CD8-positive, alpha-beta memory T cell (primary cell): ENCODE measurements at places on chromosomes 2 and 18.

DNA sequence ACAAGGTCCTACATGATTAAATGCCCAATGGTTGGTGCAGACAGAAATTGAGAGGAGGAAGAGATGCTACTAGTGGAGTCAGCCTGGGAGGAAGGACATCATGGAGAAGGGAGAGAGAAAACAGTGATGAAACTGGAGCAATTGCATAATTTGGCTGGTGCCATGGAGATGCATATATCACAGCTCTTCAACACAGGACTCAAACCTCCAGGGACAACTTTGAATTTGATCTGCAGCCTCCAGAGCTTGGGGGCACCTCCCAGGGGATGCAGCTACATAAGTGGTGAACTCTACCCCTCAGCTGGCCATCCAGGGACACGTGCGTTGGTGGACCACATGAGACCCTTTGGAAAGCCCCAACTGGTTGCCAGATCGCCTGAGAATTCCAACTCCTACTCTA, 80.4 kb downstream of the CTAGE1 start:
- no peak for DNase-seq

DNA sequence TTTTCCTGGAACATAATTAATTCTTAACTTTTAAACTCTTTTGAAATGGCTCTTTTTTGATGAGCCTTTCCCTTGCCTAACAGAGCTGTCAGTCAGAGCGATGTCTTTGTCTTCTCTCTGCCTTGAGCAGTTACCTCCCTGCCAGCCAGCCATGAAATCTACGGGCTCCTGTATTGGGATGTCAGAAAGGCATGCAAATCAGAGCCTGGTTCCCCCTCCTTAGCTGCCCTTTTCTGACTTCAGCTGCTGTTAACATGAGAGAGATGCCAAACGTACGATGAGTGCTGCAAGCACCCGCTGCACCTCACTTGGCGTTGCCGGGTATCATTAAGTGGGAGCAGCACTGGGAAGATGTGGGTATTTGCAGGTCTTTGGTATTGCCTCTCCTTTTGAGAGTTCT, 131.4 kb upstream of the BOD1L2 start:
- no peak for DNase-seq

DNA sequence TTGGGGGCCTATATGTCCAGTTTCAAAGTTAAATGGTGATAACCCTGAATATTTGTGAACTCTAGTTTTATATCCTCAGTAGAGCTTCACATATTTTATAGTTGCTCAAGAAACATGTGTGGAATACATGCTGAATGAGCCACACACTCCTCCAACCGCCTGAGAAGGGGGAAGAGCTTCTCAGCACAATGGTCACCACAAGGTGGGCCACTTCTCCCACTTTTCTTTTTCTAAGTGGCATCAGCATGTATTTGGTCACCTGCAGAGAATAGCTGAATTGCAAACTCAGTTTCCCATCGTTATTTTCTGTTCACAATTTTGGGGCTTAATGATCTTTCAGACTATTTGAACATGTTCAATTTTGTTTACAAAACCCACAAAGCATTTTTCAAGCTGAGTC, 340.5 kb downstream of the PARD3B start:
- DNase-seq = no peak

- no peak for DNase-seq
These were observed 45.2 kb upstream of the GLS start for GRCh38 chr2:190835303-190835930.

DNA sequence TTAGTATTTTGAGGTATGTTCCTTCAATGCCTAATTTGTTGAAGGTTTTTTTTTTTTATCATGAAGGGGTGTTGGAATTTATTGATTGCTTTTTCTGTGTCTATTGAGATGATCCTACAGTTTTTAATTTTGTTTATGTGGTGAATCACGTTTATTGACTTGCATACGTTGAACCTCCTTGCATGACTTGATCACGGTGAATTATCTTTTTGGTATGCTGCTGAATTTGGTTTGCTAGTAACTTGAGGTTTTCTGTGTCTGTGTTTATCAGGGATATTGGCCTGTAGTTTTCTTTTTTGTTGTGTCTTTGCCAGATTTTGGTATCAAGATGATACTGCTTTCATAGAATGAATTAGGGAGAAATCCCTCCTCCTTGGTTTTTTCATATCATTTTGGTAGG, 23.9 kb downstream of the CLIP4 start:
- DNase-seq = no peak

- no peak for DNase-seq
These were observed 234.5 kb downstream of the RBM43 start for GRCh38 chr2:151027151-151027550.

GRCh38 chr2:161990741-161991140, 83.3 kb downstream of the DPP4 start:
- no peak for DNase-seq

DNA sequence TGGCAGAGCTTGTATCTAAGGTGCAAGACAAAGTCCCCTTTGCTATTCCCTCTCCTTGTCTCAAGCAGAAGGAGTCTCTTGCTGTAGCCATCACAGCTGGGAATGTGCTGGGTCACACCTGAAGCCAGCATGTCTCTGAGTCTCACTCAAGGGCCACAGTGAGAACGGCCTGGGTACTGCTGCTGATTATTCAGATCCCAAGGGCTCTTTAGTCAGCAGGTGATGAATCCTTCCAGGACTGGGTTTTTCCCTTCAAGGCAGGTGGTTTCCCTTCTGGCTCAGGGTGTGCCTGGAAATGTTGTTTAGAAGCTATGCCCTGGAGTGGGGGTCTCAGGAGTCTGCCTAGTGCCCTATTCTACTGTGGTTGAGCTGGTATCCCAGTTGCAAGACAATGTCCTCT, 356.3 kb downstream of the PARD3B start:
- no peak for DNase-seq

- no peak for DNase-seq
These were observed 66.9 kb downstream of the LTBP1 start for GRCh38 chr2:33013684-33014110.

DNA sequence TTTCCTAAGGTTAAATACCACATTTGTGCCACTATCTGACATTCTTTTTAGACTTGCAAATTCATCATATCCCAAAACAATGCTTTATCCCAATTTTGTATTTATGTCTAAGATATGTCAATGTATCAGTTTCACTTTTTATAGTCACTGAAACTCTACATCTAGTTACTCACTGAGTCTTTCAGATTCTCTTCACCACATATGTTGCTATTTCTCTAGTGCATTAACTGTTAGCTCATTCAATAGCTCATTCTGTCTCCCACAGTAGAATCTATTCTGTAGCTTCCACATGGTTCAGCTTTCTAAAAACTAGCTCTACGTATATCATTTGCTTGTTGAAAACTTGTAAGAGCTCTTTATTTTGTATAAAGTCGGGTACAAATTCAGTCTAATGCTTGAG, 1420.6 kb upstream of the NXPH2 start:
- DNase-seq = no peak

GRCh38 chr2:175619179-175620045, 382.7 kb downstream of the LNPK start:
- no peak for DNase-seq

DNA sequence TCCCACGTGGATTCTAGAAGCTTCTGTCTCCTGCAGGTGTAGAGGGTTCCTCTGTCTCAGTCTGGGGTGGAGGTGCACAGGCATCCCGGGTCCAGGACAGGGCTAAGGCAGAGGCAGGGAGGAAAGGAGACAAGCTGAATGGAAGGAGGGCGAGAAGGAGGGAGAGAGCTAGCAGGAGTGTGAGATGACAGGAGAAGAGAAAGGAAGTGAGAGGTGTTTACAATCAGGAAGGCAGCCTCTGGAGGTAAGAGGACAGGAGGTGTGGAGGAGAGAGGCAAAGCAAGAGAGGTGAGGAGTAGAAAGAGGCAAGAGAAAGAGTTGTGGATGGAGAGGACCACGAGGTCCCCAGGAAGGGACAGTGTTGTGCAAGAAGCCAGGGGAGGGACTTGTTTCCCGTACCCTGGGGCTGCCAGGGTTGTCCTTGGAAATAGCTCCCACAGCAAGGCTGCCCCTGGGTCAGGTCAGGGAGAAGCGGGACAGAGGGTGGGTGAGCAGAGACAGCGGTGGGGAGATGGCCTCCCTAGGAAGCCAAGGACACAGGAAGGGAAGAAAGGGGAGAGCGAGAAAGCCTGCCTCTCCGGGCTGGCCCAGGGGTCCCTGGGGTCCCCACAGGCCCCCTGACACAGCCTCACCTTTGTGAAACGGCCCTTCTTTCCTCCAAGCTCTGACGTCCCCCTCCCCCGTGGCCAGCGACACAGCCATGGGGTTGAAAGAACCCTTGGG, 136.9 kb downstream of the CYP26B1 start:
- DNase-seq = no peak

DNA sequence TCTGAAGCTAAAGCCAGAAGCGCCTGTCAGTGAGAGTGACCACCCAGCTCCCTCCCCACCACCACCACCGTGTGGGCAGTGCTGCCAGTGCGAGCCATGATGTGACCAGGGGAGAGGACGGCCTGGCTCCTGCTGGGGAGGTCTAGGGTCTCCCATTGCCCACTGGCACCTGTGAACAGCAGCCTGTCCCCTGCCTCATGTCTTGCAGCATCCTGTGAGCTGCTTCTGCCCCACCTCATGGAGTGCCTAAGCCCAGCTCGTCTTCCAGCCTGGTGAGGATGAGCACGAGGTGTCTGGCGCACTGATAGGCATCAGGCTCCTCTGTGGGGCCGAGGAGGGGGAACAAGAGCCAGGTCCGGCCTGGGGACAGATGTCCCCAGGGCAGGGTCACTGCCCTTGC, 61.4 kb downstream of the FAM168B start:
- DNase-seq = no peak

GRCh38 chr18:70232261-70232660, 26.8 kb upstream of the RTTN start:
- DNase-seq = no peak

DNA sequence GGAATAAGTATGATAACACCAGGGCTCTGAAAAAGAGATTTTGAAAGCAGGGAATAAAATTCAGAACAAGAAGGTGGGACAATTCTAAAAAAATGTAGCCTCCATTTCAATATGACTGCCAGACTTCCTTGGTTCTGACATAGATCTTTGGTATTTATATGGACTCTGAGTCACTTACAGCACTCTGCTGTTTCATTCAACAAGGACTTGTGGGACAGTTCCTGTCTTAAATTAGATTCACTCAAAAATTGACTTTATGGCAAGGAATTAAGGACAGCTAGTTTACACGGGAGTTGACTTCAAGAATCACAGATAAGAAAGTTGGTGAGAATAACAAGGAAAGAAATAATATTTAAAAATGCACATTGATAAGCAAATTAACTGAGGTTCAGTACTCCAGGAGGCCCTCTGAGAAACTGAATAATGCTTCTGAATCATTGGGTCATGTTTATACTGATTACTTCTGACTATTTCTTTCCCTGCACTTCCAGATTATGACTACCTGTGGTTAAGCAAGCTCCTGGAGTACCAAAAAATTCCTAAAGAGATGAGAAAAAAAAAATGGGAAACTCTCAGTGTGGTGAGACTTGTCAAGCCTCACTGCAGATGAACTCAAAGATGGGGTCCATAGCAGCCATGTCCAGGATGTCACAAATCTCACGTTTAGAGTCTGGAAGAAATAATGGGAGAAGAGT, 828.3 kb upstream of the PIK3C3 start:
- DNase-seq = no peak

DNA sequence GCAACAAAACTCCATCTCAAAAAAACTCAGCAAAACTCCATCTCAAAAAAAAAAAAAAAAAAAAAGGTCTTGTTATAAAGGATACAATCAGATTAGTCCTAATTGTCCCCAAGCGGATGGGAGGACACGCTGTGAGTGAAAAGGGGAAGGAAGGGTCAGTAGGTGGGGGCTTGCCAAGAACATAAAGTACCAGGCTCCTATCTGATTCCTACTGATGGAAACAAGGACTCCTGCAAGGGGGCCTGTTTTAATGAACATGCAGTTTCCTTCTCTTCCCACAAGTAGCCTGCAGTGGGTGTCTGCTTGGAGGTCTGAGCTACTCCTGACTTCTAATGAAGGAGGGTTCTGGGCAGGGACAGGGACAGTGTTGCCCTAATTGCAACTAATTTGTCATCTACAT, 7.9 kb downstream of the SCG2 start:
- no peak for DNase-seq

- DNase-seq = no peak
These were observed 205.6 kb downstream of the FAM210A start for GRCh38 chr18:13520741-13521140.

GRCh38 chr2:239839306-239839705, 185.8 kb downstream of the NDUFA10 start:
- DNase-seq = no peak

DNA sequence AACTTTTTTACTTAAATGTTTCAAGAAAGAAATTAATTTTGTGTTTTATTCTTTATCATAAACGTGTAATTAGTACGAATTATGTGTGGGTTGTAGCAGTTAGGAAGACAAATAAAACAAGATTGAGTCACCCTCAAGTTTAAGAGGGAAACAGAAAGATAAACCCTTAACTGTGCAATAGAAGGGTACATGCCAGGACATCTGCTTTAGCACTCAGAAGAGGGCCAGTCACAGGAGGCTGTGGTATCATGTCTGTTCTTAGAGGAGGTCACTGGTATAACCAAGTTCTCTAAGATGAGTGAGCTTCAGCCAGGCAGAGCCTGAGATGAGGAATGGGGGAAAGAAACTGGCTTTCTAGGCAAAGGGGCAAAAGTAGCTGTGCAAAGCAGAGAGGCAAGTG, 42.4 kb upstream of the GRHL1 start:
- no peak for DNase-seq

- no peak for DNase-seq
These were observed 32.6 kb downstream of the PPP1R1C start for GRCh38 chr2:182018218-182018617.

- peak; percentile 54 for DNase-seq
These were observed 38.8 kb upstream of the BMP10 start for GRCh38 chr2:68909793-68910674.

DNA sequence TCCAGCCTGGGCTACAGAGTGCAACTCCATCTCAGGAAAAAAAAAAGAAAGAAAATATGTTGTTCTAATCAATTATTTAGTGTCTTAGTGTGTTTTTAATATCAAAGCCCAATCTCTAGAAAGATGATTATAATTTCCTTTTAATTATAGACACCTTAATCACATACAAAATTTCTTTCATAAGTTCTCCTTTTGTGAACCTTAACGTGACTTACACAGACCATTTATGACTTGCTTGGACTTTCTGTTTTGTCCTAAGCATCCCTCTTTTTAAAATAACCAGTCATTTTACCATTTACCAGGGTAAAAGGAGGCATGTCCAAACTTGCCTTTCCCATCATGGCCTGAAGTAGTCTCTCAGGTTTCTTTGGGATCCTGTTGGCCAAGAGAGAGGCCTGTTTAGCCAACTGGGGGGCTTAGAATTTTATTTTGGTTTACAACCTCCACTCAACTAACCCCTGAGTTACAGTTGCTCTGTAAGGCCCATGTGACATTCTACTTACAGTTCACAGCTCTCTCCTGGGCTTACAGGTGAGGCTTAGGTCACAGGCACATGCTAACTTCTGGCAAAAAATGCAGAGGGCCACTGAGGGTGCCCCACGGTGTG, 23.9 kb upstream of the GPR155 start:
- no peak for DNase-seq

DNA sequence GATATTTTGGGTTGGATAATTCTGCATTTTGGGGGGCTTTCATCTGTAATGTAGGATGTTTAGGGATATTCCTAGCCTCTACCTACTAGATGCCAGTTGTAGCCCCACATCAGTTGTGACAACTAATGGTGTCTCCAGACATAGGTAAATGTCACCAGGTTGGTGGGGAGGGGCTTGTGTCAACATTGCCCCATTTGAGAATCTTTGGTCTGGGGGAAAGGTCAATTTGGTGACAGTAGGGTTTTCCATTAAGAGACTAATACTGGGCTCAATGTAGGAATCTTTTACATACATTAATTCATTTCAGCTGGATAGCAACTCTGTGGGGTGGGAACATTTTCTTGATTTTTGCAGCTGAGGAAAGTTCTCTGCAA, 6.6 kb upstream of the AFTPH start:
- DNase-seq = no peak

GRCh38 chr2:9950521-9951271, 797 bp upstream of the GRHL1 start:
- peak; percentile 67 for DNase-seq
